ENCODE measurements at places on chromosomes 7 and 10. TPM values are rescaled to one million over a fixed set of nuclear protein-coding genes. Genes with fewer than 3 reads are reported as not detected.

OR2A5 gene
- not detected for total RNA-seq

AKR1C4 gene
- total RNA-seq = not detected

CYP2C19 gene
- total RNA-seq = not detected

AOAH gene
- not detected for total RNA-seq

VGF gene
- 0.26 TPM for total RNA-seq

TRIM73 gene
- 1.3 TPM for total RNA-seq

CYP2W1 gene
- not detected for total RNA-seq

ASAH2 gene
- total RNA-seq = 3.2 TPM

CNNM1 gene
- total RNA-seq = 0.17 TPM

THNSL1 gene
- total RNA-seq = 7.0 TPM
